ENCODE measurements at places on chromosomes 2 and 18.

GRCh38 chr2:65294701-65295100 lies 67.1 kb downstream of the ACTR2 start:
- DNase-seq, result no peak

GRCh38 chr18:56200381-56200911 lies 437.9 kb downstream of the TXNL1 start:
- DNase-seq, result no peak

DNA sequence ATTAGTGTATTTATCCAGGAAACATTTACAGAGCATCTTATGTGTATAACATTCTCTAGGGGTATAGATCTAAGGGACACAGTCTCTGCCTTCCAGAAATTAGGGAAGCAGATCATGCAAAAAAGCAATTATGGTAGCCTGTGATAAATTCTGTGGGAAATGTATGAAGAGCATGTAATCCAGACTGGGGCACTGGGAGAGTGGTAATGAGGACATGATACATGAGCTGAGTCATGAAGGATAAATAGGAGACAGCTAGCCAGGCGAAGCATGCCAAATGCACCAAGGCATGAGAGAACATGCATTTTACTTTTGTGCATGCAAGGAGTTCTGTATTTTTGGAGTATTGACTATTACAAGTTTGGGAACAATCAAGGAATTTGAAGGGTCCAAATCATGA lies 8.9 kb upstream of the RPRM start:
- no peak for DNase-seq

DNA sequence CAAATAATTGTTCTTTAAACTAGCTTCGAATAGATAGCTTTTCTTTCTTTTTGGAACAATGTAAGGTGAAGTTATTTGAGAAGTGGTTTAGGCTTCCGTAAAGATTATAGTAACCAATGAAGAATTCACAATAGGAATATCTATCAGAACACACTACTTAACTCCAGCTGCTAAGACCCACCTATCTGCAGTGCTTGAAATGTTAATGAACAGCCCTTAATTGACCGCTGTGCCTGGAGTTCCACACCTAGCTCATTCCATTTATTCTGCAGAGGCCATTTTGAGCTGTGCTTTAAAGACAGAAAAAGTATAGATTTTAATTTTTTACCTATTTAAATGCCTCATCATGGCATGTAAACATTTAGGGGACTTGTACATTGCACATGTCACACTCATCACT lies 83.3 kb upstream of the APCDD1 start:
- no peak for DNase-seq

DNA sequence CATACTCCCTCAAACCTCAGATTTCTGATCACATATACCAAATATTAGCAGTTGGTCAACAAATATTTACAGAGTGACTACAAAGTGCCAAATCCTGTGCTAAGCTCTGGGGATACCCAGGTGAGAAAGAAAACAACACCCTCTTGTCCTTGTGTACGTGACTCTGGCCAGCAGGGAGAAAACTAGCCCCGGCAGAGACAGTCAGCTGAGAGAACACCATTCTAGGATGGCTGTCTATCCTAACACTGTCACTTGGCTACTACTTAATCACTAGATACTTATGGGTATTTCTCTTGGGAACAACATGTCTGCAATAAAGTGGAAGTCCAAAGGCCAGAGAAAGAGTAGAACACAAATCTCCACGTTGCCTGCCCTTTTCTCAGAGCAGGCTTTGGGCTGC lies 57.9 kb upstream of the CD226 start:
- DNase-seq, result no peak

- DNase-seq, result peak; percentile 32
Measured at GRCh38 chr2:2181493-2181892, 149.6 kb downstream of the MYT1L start.

DNA sequence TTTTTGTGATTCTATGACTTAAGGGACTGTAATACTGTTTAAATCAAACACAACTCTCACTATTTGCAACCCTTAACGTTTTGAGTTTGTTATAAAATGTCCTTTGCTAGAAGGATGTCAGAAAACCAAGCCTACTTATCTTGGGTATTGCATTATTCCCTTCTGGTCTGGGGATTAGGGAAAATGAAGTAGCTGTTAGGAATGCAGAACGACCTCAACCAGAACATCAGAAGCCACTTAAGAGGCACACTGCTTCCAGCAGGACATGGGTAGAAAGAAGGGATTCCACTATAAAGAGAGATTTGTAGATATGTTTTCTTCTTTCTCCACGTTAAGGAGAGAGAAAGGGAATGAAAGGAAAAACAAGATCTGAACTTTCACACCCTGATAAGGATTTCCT lies 101.2 kb downstream of the SETBP1 start:
- DNase-seq, result no peak

GRCh38 chr2:18856765-18857164 lies 267.4 kb upstream of the NT5C1B start:
- DNase-seq, result no peak

Data from NCI-H187 treated with DMSO at 0.1 percent for 48 hours (cell line).